Stimulated activated CD8-positive, alpha-beta memory T cell treated with anti-CD3 and anti-CD28 coated beads, Interleukin-2, amount 100 ng/mL, for 48 hours (primary cell): ENCODE measurements at places on chromosomes 3 and 15.

DNA sequence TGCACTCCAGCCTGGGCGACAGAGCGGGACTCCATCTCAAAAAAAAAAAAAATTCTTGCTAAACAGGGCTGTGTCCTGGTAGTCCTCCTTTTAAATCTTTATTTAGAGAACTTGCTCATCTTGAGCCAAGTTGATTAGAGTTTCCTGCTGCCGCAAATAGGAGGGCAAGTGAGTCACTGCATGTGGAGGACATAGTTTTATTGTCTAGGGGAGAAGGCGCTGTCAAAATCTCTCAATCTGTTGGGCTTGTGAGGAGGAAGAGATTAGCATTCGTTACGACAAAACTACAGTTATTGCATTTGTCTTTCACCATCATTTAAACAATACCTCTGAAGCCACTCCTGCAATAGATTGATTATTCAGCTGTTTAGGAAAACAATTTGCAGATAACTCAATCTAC is 11.5 kb downstream of the MUC4 start:
- DNase-seq: no peak

DNA sequence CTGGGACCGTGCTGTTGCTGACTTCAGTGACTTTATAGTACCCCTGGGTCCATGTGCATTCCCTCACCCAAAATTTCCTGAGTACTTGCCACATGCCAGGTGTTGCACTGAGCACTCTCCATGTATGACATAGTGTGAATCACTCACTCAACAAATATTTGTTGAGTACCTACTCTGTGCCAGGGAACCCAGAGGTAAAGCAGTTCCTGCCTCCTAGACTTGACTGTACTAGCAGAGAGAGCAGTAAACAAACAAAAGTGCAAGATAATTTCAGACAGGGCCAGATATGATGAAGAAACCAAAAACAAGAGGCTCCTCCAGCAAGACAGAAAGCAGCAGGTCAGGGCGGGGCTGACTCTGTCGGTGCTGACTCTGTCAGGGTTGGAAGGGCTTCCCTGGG is 12.2 kb downstream of the TGM4 start:
- no peak for DNase-seq

- no peak for DNase-seq
These were observed 91.7 kb downstream of the CEMIP start for GRCh38 chr15:80870893-80871292.

DNA sequence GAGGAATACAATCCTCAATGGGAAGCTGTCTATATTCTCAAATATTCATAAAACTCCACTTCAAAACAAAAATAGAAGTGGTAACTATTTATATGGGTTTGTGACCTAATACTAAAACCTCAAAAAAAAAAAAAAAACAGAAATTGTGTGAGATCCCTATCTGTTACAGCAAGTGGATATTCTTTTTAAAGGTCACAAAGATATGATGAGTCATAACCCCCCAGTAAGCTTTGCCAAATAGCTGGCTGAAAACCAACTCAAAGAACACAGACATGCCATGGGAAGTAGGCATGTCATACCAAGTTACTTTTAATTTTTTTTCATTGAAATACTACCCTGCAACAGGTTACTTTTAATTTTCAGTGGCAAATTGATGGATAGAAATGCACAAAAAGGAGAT is 62.5 kb downstream of the CBLB start:
- no peak for DNase-seq

GRCh38 chr15:73809728-73810501 is 56.8 kb upstream of the INSYN1 start:
- no peak for DNase-seq

DNA sequence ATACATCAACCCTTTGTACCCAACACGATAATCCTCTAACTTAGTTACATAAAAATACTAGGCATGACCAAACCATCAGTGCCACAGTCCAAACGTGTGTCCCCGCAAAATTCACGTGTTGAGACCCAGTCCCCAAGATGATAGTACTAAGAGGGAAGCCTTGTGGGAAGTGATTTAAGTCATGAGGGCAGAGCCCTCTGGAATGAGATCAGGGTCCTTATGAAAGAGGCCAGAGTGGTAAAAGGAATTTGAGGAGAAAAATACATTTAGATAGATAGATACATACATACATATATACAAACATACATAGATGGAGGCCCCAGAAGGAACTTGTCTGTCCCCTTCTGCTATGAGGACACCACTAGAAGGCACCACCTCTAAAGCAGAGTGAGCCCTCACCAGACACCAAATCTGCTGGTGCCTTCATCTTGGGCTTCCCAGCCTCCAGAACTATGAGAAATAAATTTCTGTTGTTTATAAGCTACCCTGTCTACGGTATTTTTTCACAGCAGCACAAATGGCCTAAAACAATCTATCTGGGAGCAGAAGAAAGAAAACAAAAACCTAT is 8.0 kb downstream of the TBC1D2B start:
- DNase-seq: no peak

GRCh38 chr15:37764733-37765191 is 169.7 kb upstream of the TMCO5A start:
- DNase-seq: peak; percentile 7

GRCh38 chr3:34969513-34969912 is 669.8 kb upstream of the ARPP21 start:
- no peak for DNase-seq

DNA sequence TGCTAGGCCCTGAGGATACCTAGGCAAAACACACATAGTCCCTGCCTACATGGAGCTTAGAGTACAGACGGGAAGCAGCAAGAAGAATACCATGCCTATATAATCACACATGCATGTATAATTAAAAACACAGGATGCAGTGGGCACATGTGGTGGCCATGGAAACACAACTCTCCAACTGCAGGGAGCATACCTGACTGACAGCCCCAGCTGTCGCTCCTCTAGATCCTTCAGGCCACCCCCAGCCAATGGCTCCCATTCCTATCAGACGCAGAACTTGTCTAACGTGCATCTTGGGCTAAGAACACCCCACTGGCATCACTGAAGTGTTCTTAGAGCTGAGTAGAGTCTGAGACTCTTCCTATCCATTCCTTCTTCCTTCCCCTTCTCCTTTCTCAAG is 125.5 kb upstream of the FRMD4B start:
- no peak for DNase-seq

GRCh38 chr3:148513096-148513543 is 184.6 kb upstream of the AGTR1 start:
- no peak for DNase-seq

GRCh38 chr15:26382444-26383072 is 390.3 kb downstream of the GABRB3 start:
- DNase-seq: no peak

GRCh38 chr3:48990636-48991469 is 812 bp downstream of the P4HTM start:
- no peak for DNase-seq

- DNase-seq: no peak
These were observed 143.5 kb downstream of the GADL1 start for GRCh38 chr3:30750967-30751366.

GRCh38 chr3:35986161-35986560 is 346.8 kb downstream of the ARPP21 start:
- DNase-seq: no peak

DNA sequence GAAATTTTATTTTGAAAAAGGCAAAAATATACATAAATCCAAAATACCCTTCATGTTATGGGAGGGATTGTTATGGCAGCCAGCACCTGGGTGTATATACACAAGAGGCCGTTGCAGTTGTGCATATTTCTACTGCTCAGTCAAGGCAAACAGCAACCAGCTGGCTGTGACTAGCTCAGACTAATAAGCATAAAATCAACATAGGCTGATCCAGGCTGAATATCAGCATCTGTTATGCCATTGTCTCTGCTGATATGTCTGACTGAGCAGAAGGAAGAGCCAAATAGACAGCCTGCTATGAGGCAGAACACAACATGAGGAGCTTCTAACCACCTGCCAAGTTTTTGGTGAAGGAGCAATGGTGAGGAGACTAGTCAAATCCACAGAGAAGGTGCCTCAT is 457.5 kb upstream of the ALCAM start:
- no peak for DNase-seq

GRCh38 chr15:70132139-70132538 is 34.4 kb upstream of the TLE3 start:
- DNase-seq: no peak

GRCh38 chr15:98667521-98668179 is 19.3 kb downstream of the IGF1R start:
- DNase-seq: no peak

DNA sequence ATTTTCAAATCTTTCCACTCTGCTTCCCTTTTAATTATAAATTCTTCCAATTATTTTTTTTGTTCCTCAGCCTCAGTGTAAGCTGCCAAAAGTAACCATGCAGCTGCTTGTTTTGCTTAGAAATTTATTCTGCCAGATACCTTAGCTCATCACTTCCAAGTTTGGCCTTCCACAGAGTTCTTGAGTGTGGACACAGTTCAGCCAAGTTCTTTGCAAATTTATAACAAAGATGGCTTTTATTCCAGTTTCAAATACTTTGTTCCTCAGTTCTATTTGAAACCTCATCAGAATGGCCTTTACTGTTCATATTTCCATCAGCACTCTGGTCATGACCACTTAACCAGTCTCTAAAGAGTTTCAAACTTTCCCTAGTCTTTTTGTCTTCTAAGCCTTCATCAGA is 10.3 kb downstream of the RTP1 start:
- DNase-seq: no peak

- DNase-seq: no peak
These were observed 331.0 kb upstream of the RARB start for GRCh38 chr3:25097023-25097422.

GRCh38 chr3:9550999-9551398 is 2.6 kb downstream of the LHFPL4 start:
- no peak for DNase-seq

GRCh38 chr15:34810443-34811129 is 15.2 kb upstream of the ACTC1 start:
- DNase-seq: no peak
